GM12891 (cell line): ENCODE measurements at places on chromosomes 1 and 21.

GRCh38 chr1:16189921-16190621 lies 22.4 kb downstream of the ARHGEF19 start:
- no peak for DNase-seq

- DNase-seq: no peak
Measured at GRCh38 chr1:94988356-94988755, 61.4 kb upstream of the CNN3 start.

DNA sequence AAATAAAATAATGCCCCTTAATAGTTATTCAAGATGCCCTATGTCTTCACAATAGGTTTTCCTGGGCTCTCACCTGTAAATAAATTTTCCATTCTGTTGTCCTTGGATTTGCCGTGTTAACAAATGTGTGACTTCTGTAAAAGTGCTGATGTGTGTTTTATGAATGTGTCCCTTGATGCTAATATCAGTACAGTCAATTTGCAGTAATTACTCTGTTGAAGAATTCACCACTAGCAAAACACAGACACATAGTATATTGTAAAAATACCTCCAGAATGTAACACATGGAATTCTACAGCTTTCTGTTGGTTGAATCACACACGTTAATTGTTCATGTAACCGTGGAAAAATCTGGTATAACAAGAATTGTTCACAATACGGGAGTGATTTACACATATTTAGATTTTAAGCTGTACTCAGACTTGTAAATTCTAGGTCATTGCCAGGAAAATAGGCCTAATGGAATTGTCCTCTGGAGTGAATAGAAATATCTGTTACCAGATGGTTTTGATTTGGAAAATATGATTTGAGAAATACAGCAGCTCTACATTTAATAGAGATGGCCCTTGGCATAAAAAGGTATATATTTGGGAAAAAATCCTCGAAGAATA lies 36.7 kb upstream of the KCNK2 start:
- DNase-seq: no peak

GRCh38 chr1:81296601-81297000 lies 504.1 kb upstream of the ADGRL2 start:
- DNase-seq: no peak

- DNase-seq: no peak
Measured at GRCh38 chr21:29155118-29155932, 24.9 kb downstream of the MAP3K7CL start.

DNA sequence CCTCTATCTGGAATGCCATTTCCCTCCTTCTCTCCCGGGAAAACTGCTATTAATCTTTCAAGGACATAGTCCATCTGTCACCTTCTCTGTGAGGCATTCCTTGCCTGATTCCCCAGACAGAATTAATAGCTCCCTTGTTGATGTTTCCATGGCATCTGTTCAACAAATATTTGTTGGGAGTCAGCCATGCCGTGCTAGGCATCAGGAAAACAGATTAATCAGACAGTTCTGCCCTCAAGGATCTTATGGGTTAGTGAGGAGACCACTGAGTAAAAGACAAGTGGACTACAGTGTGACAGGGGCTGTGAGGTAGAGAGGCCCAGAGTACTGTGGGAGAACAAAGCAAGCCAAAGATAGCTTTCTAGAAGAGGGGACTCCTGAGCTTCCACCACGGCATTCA lies 11.4 kb upstream of the MAGOH start:
- DNase-seq: no peak

GRCh38 chr1:206972728-206973127 lies 2.5 kb upstream of the FCAMR start:
- no peak for DNase-seq

GRCh38 chr1:234881893-234882771 lies 246.5 kb downstream of the TOMM20 start:
- peak; percentile 36 for DNase-seq

DNA sequence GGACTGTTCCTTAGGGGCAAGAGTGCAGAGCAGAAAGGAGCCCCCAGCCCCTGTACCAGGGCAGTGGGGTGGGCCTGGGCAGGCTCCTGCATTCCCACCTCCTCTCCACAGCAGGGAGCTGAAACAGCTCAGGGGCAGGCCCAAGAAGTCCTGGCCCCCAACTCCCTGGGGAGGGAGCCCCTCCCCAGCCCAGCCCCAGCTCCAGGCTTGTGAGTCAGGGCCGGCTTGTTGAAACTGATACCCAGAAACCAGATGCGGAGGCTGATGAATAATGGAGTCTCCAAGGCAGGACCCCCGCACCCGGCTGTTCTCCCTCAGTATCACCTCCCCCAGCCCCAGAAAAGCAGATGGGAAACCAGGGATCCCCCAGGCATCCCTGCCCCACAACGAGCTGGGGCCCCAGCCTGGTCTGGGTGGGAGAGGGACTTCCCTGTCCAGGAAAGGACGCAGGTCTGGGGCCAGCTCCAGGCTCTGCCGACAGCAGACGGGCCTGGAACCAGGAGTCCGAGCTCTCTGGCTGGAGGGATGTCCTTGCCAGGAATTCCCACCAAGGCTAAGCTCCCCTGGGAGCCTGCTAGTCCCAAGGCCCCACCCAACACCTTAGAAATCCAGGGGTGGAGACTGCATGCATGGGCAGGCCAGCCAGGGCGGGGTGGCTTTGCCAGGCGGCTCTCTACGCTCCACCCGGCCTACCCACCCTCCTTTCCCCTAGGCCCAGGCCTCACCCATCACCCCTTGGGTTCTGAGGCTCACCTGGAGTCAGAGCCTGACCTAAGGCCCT lies 2.7 kb downstream of the PLEKHG5 start:
- no peak for DNase-seq
